ENCODE measurements at places on chromosomes 6 and 20. TPM values are rescaled to one million over a fixed set of nuclear protein-coding genes. Genes with fewer than 3 reads are reported as not detected.

DNA sequence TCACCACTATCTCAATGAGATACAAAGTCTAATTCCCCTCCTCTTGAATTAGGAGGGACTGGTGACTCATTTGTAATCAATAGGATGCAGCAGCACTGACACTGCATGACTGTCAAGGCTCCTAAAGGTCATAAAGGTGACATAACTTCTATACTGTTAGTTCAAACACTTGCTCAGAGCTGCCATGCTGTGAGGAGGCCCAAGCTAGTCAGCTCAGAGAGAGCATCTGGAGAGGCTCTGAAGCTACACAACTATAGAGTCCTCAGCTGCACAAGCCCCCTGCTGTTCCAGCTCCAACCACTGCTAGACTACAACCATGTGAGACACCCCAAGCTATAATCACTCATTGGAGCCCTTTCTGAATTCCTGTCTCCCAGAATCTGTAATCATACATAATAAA, 17.0 kb upstream of the HEY2 start:
- peaks cover 4% of the 10 kb centered on the region for H3K27me3 ChIP-seq
- no peak overlapping the region for H3K27ac ChIP-seq
- no peaks in the 10 kb centered on the region for H3K4me1 ChIP-seq
- no peak for DNase-seq

The TMEM170B gene
- total RNA-seq: 6.0 TPM

DNA sequence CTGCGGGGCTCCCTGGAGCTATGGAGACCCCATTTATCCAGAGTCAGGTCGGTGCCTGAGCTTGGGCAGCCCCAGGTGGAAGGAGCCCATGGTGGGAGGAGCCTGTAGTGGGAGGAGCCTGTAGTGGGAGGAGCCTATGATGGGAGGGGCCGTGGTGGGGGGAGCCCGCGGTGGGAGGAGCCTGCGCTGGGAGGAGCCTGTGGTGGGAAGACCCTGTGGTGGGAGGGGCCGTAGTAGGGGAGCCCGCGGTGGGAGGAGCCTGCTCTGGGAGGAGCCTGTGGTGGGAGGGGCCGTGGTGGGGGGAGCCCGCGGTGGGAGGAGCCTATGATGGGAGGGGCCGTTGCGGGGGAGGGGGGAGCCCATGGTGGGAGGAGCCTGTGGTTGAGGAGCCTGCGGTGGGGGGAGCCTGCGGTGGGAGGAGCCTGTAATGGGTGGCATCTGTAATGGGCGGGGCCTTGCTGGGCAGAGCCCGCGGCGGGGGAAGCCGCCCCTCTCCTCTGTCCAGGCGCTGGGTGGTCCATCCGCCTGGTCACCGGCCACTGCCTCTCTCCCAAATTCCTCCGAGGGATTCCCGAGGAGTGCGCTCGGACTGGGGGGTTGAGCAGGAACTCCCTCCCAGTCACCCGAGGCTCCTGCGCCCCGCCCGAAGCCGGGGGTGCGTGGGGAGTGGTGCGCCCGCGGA, 567 bp upstream of the FNDC11 start:
- H3K4me3 ChIP-seq: peak overlapping the region; percentile 65
- H3K27me3 ChIP-seq: no peaks in the 10 kb centered on the region
- H3K4me1 ChIP-seq: peaks cover 22% of the 10 kb centered on the region
- peak overlapping the region; percentile 64 for H3K27ac ChIP-seq

GRCh38 chr20:45047581-45048119, 53.3 kb downstream of the KCNS1 start:
- peaks cover 31% of the 10 kb centered on the region for H3K4me1 ChIP-seq
- no peak overlapping the region for H3K4me3 ChIP-seq
- peaks cover 8% of the 10 kb centered on the region for H3K36me3 ChIP-seq
- H3K27ac ChIP-seq: no peak overlapping the region
- no peaks in the 10 kb centered on the region for H3K27me3 ChIP-seq

GRCh38 chr20:50317609-50318008, 127.0 kb downstream of the CEBPB start:
- no peaks in the 10 kb centered on the region for H3K36me3 ChIP-seq
- H3K4me3 ChIP-seq: no peak overlapping the region
- no peaks in the 10 kb centered on the region for H3K27me3 ChIP-seq
- no peak overlapping the region for H3K27ac ChIP-seq
- H3K4me1 ChIP-seq: no peaks in the 10 kb centered on the region

The SCUBE3 gene
- not detected for total RNA-seq

GRCh38 chr6:105935416-105935815, 150.7 kb upstream of the PRDM1 start:
- H3K36me3 ChIP-seq: no peaks in the 10 kb centered on the region
- no peaks in the 10 kb centered on the region for H3K27me3 ChIP-seq
- no peak overlapping the region for H3K27ac ChIP-seq

GRCh38 chr20:49696594-49696993, 17.1 kb downstream of the B4GALT5 start:
- H3K27ac ChIP-seq: no peak overlapping the region
- H3K27me3 ChIP-seq: no peaks in the 10 kb centered on the region
- no peak for DNase-seq
- H3K36me3 ChIP-seq: peaks cover 7% of the 10 kb centered on the region
- H3K4me1 ChIP-seq: peaks cover 60% of the 10 kb centered on the region
- no peak overlapping the region for H3K4me3 ChIP-seq

DNA sequence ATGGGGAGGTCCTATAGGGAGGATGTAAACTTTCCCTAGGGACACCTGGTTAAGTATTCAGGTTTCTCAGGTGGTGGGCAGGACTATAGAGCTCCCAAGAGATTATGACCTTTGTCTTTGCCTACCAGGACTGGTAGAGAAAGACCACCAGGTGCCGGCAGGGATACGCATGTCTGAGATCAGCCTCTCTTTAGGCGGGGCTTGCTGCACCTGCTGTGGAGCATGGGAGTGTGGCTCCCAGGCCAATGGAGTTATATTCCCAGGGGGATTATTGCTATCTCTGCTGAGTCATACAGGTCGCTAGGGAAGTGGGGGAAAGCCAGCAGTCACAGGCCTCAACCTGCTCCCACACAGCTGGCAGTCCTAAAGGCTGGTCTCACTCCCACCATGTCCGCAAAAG, 280.5 kb upstream of the MMS22L start:
- H3K4me3 ChIP-seq: no peak overlapping the region
- H3K36me3 ChIP-seq: no peaks in the 10 kb centered on the region
- H3K27me3 ChIP-seq: no peaks in the 10 kb centered on the region

GRCh38 chr6:15512721-15513120, 150.1 kb downstream of the DTNBP1 start:
- H3K4me1 ChIP-seq: no peaks in the 10 kb centered on the region
- peaks cover 32% of the 10 kb centered on the region for H3K36me3 ChIP-seq
- H3K27me3 ChIP-seq: no peaks in the 10 kb centered on the region
- no peak overlapping the region for H3K4me3 ChIP-seq

DNA sequence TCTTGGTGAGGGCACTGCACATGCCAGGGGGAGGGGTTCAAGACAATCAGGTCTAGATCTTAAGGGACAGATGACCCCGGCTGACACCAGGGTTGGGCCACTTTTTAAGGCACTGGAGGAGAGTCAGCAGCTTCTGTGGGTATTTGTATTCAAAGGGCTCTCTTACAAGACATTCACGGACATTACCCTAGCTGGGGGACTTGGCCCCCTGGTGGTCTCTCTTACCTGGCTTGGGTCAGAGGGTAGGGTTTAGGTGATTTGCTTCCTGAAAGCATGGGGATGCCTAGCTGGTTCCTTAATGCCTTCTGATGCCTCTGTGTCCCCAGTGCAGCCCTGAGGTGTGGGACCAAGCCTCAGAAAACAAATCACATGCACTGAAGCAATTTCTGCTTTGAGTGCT, 354.7 kb downstream of the CDC5L start:
- H3K4me3 ChIP-seq: no peak overlapping the region
- no peaks in the 10 kb centered on the region for H3K27me3 ChIP-seq
- H3K4me1 ChIP-seq: peaks cover 16% of the 10 kb centered on the region

DNA sequence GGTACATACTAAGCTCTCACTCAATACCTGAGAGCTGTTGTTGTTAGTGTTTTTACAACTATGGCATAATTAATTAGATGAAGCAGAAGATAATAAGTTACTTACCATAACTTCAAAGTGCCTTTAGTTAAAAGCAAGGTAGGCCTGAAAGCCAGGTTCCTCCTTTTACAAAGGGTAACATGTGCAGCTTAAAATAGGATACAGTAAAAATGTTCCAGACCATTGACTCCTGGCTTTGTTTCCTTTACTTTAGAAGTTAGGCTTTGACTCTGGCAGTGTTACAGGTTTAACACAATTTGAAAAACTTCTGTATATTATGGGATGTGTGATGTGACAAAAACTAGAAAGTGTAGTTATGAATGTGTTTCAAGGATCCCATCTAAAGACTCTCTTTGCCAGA, 522.5 kb downstream of the EPM2A start:
- no peaks in the 10 kb centered on the region for H3K27me3 ChIP-seq
- peak; percentile 8 for DNase-seq
- H3K4me3 ChIP-seq: no peak overlapping the region
- peaks cover 15% of the 10 kb centered on the region for H3K4me1 ChIP-seq
- peak overlapping the region; percentile 55 for H3K27ac ChIP-seq

The TRIM15 gene
- not detected for total RNA-seq

The FAXC gene
- not detected for total RNA-seq

The NRSN1 gene
- total RNA-seq: not detected

The COL20A1 gene
- total RNA-seq: not detected

GRCh38 chr6:17341891-17342290, 51.5 kb upstream of the CAP2 start:
- H3K36me3 ChIP-seq: no peaks in the 10 kb centered on the region
- H3K4me1 ChIP-seq: no peaks in the 10 kb centered on the region
- H3K4me3 ChIP-seq: no peak overlapping the region
- DNase-seq: no peak

- H3K4me1 ChIP-seq: no peaks in the 10 kb centered on the region
- H3K27me3 ChIP-seq: peaks cover 1% of the 10 kb centered on the region
- H3K4me3 ChIP-seq: no peak overlapping the region
Observed at GRCh38 chr6:79941489-79942151, 5.7 kb downstream of the ELOVL4 start.

All from GM12878 (cell line).